ENCODE measurements at places on chromosomes 3 and 15. TPM values are rescaled to one million over a fixed set of nuclear protein-coding genes. Genes with fewer than 3 reads are reported as not detected.

DNA sequence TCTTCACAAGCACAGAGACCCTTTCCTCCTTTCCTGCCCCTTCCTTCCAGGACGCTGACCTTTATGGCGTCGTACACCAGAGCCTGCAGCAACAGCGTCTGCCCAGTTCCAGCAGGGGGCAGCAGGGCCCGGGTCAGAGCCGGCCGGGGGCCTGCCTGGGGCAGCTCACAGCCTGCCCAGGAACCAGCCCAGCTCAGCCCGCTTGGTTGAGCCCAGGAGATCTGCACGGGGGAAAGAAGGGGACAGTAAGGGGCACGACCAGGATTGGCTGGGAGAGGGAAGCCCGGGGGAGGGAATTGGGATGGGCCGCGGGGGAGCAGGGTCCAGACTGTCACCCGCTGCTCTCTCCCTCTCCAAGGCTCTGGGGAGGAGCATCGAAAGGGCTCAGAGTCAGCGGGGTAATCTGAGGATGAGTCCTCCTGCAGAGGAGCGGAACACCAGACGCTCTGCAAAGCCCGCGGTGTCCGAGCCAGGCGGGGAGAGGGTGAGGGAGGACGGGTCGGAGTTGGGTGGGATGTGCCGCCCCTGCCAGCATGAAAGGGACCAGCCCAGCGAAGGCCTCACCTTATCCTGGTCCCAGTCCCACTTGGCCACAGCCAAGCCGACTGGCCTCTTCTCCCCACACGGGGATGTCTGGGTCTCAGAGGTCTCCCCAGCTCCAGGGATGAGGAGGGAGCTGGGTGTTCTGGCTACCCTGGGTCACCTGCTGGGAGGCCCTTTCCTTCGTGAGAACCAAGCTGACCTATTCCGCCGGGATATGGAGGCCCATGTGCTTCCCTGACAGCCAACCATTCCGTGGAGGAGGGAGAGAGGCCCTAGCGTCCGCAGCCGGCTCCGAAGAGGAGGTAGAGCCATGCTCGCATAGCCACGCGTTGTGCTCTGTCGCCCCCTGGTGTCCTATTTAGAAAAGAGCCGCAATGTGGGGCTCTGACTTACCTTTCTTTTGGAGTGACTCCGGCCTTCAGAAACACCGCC, 7.4 kb upstream of the IGDCC3 start:
- DNase-seq, result peak; percentile 87

GRCh38 chr3:160132226-160132625, 93.0 kb upstream of the C3orf80 start:
- DNase-seq, result no peak

DNA sequence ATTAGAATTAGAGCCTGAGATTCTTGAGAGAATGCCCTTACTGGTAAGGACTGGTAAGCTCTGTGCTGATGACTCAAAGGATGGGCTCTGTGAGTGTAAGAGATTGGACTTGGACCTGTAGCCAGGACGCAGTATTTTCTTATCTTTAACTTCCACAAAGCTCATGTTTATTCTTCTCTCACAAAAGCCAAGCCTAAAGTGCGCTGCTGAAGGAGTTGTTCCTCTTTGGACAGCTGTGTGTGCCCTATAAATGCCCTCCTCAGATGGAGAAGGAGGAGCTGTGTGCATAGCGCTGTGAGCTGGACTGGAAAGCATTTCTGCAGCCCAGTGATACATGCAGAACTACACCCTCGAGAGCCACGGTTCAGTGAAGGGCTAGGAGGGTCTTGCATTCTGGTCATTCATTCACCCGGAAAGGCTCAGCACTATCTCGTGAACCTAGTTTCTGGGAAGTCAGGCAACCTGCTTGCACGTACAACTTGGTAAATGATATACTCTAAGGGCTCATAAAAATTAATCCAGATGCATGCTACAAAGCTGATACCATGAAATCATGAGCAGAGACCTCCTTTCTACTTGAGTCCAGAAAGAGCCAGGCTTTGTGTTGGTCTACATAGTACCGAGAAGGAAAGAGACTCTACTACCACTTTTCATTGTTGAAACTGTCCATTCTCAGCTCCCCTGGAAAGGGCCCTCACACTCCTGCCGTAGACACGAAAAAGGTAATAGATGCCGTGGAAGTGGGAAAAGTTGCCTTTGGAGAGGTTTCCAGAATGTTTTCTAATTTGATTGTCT, 103.0 kb upstream of the TBL1XR1 start:
- DNase-seq, result peak; percentile 23

- DNase-seq, result no peak
Observed at GRCh38 chr15:68304589-68305337, 27.2 kb downstream of the FEM1B start.

DNA sequence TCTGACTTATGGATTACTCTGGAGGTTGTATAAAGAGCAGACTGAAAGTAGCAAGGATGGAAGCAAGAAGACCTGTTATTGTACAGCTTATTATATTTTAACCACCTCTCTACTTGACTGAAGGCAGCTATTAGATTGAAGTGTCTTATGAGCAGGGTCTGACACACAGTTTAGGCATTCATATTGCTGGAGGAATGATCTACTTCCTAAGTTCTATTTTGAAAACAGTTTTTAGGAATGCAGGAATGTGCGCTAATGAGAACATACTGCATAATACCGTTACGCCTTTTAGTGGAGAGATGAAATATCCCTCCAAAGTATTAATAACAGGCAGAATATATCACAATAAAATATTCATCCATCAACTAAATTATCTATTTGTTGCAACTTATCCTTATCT, 193.3 kb downstream of the ISL2 start:
- no peak for DNase-seq

DNA sequence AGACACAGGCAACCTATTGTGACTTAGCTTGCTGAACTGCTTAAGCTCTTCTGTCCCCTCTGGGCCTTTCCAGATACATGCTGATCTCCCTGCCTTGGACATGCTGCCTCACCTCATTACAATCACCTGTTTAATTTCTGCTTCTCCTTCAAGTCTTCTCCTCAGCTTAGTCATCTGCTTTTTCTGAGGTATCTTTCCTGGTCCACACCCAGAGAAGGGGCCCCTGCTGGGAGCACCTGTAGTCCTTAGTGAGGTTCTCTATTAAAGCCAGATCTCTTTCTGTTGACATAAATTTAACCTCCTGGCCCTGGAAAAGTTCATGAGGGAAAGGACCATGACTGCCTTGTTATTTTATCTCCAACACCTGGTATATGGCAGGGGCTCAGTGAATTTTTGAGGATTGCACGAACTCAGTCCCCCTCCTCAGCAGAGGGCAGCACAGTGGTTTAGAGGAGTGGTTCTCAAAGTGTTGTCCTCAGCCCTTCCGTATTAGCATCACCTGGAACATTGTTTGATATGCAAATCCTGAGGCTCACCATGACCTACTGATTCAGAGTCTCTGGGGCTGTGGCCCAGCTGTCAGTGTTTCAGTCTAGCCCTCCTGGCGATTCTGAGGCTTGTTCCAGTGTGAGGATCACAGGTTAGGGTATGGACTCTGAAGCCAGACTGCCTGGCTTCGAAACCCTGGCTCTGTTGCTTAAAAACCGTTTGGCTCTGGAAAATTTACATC, 12.7 kb downstream of the COL6A6 start:
- no peak for DNase-seq

Gene EFCAB12
- not detected for total RNA-seq
